Fibroblast of villous mesenchyme (primary cell): ENCODE measurements at places on chromosomes 7 and 10. TPM values are rescaled to one million over a fixed set of nuclear protein-coding genes. Genes with fewer than 3 reads are reported as not detected.

DNA sequence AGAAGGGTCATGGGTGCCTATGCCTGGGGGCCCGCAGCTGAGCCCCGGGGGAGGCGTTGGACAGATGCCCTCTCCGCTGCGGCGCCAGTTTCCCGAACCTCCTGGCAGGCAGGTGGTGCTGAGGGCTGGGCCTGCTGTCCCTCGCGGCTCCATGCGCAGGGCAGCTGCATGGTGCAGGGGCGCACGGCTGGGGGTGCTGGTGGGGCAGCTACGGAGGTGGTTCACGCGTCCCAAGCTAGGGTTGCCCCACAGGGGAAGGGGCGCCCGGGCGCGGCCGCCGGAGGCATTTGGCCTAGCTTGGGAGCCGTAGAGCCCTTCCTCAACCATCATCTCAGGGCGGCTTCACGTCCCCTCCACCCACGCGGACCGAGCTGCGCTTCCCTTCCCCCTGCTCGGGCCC lies 146.0 kb downstream of the CCDC201 start:
- no peak for DNase-seq

DNA sequence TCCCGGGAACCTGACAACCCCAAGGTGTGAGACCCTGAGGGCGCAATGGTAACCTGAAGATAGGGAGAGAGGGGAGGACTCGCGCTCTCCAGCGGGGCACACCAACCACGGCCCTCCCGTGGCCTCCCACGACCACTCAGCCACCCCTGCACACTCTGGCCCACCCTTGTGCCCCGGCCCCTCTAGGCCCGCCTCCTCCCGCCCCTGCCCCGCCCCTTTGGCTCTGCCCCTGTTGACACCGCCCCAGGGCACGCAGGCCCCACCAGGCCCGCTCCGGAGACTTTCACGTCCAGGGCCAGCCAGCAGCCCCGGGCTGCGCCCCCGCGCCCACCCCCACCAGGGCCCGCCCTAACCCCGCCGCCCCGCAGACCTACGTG lies 10.9 kb downstream of the ATG9B start:
- DNase-seq: no peak

DNA sequence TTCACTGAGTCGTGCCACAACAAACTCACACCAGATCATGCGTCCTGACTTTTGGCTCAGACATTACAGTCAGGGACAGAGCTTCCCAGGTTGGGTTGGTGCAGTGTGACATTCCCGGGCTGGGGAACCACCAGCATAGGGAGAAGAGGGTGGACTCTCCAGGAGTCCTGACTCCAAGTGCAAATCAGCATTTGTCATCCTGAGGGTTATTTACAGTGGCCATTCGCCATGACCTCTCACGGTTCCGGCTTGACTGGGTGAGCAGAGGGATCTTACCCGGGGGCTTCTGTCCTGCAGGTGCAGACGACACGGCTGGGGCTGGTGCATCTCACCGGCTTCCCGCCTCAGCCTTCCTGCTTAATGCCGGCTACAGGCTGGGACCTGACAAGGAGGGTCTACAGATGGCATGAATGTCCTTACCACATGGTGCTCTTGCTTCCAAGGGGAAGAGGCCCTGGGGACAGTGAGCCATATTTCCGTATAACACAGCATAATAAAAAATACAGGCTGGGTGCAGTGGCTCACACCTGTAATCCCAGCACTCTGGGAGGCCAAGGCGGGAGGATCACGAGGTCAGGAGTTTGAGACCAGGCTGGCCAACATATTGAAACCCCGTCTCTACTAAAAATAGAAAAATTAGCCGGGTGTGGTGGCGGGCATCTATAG lies 12.5 kb upstream of the INTS1 start:
- DNase-seq: no peak

DNA sequence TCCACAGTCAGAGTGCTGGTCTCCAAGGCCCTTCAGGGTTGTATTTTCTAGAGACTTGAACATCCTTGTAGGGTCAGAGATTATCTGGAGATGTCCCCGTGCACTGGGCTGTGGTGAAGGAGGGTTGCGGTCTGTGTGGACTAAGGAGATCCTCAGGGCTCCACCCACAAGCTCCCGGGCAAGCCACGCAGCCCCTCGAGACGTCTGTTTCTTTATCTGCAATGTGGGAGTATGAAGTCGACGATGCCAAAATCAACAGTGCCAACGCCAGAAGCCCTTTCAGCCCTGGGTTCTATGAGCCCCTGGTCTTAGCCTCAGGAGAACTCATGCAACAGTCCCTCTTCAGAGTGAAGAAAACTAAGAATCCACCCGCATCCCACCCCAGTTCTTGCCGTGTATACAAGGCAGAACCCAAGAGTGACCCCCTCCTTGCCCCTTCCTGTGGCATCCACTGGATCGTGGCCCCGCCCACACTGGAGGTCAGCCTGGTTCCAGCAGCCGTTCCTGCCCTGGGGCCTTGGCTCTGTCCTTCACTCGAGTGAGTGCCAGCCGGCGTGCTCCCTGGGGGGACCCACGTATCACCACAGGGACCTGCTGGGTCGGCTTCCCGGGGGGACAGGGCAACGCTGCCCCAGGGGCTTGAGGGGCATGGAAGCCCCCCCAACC lies 6.0 kb upstream of the SHH start:
- DNase-seq: no peak

- no peak for DNase-seq
These were observed 58.4 kb upstream of the ETV1 start for GRCh38 chr7:14047709-14048399.

DNA sequence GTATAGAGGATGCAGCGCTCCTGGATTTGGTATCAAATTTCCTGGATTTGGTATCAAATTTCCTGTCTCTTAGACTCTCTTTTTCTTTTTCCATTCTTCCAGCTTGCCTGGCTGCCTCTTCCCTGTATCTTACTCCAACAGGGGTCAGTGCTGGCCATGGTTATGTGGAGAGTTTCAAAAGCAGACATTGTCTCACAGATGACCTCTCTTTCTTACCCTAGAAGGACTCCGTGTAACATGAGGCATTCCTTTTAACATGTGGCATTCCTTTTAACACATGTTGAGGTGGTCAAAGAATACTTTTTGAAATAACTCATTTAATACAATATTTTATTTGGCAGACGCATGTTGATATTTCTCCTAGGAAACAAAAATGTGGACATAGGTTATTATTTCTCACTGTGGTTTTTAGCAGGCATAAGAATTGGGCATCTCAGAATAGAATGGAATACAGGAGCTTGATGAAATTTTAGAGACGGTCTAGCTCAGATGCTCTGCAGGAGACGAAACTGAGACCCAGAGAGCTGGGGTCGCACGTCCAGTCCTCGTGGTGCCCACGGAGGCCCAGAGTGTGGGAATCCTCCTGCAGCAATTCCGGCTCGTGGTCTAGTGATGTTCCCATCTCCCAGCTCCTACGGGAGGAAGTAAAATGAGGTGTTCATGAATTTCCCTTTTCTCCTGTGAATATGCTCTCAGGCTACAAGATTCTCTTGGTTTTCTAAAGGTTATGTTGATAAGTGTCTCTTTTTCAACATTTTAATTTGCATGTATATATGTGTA lies 59.6 kb upstream of the PITRM1 start:
- peak; percentile 34 for DNase-seq

DNA sequence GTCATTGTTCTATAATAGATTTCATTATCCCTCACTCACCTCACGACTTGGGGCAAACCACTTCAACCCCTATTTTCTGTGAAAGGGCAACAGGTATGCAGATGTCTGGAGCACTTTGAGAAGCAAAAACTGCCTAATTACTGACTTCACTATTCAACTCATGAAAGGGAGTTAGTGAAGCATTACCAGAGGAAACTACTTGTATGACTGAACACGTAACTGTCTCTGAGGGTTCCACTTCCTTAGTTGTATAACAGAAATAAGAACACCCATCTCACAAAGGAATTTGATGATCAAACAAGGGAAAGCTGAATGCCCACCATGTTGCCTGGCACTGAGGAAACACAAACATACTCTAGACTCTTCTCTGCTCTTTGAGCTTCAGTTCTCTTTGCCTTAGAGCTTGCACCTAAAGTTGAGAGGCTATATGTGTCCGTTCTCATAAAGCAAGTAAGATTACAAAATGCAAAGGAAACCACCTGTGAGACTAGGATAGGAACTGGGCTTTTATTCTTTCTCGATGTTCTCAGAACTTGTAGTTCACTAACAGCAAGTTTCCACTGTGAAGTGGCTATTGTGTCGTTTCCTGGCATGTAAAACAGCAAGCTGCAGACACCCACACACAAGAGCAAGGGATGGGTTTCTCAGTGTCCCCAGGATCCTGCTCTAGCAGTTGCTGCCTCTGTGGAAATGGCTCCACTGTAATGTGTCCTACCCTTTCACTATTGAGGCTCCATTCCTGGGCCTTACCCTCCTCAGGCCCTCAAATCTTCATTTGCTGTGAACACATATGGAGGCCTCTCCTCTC lies 2.6 kb downstream of the TMEM243 start:
- no peak for DNase-seq

OR13A1 gene
- not detected in 2 replicates for total RNA-seq

SHLD2 gene
- 39.3 and 40.6 TPM in 2 replicates for total RNA-seq

TMEM60 gene
- 21.6 and 30.2 TPM in 2 replicates for total RNA-seq
